ENCODE measurements at places on chromosomes 6 and 20.

- DNase-seq: no peak
Measured at GRCh38 chr6:41759905-41760579, 12.8 kb upstream of the PGC start.

DNA sequence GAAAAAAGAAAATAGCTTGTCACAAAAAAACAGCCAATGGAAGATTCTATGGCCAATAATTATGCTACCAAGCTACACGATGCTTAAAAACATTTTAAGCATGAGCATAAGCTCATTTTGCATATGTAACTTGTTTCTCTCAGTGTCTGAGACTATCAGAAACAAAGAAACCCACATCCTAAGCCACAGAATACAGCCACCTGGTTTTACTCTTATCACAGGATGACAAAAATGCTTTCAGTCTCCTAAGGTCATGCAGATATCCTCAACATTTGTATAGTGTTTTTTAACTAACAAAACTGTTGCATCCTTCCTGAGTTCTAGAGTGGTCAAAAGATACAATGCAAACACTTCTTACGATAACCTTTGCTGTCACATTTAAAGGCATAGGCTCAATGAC is 172.1 kb upstream of the RUNX2 start:
- DNase-seq: no peak

DNA sequence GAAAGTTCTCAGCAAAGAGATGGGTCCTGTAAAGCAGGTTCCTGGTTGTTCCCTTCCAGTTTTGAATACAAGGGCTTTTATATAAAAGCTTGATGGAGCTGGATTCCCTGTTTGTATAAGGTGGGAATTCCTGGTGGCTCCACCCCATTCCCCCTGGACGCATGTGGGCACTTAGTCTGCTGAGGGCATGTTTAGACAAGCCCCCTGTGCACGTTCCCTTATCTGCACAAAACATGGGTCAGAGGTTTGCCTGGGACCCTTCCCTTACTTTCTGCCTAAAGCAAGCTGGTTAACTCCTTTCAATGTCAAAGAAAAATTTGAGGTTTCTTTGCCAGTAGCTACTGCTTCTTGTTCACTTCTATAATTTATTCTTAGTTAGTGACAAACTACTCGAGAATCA is 181.1 kb downstream of the BCKDHB start:
- no peak for DNase-seq

- DNase-seq: no peak
Measured at GRCh38 chr20:3733119-3733995, 872 bp downstream of the HSPA12B start.

Data from T1000 (cell line).